Mesenchymal stem cell (in vitro differentiated cells and primary cell): ENCODE measurements at places on chromosomes 6 and 20.

DNA sequence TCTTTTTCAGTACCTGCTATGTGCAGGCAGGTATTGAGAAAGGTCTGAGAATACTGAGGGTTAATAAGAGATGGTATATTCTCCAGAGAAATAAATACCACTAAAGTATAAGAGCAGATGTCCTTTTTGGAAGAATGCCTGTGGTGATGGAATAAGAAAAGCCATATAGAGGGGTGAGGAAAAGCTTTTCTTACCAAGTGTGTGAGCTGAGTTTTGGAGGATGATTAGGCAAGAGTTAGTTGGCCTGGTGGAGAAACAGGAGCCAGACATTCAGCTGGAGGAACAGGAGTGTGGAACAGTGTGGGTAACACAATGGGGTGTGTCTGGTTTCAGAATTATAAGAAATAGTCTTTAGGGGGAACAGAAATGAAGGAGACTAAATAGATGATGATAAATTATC lies 19.9 kb downstream of the ZNF451 start:
- no peaks in the 10 kb centered on the region for H3K36me3 ChIP-seq
- DNase-seq: no peak
- H3K4me3 ChIP-seq: no peak overlapping the region

- no peak overlapping the region for H3K27ac ChIP-seq
- H3K4me1 ChIP-seq: peaks cover 18% of the 10 kb centered on the region
- H3K36me3 ChIP-seq: no peaks in the 10 kb centered on the region
- peak; percentile 35 for DNase-seq
- peaks cover 70% of the 10 kb centered on the region for H3K27me3 ChIP-seq
Measured at GRCh38 chr6:149938571-149939355, 3.1 kb upstream of the ULBP2 start.

- H3K4me1 ChIP-seq: peaks cover 2% of the 10 kb centered on the region
- no peak overlapping the region for H3K27ac ChIP-seq
- H3K36me3 ChIP-seq: no peaks in the 10 kb centered on the region
Measured at GRCh38 chr6:132234356-132234755, 166.9 kb downstream of the MOXD1 start.

DNA sequence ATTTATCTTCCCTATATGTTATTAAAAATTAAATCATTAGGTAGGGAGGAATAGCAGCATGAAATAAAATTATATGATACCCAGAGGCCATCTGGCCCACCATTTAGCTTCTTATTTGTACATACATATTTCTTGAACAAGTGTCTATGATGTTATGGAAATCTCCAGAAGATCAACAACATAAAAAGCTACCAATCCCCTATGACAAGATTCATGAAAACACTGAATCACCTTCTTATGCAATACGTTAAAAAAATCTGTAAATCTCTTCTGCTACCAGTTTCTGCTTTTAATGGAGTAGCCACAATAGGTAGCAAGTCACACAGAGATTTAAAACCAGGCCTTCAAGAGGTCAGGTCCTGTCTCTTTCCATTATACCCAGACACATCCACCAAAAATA lies 125.8 kb upstream of the ENPP5 start:
- no peak overlapping the region for H3K4me3 ChIP-seq
- DNase-seq: no peak
- H3K27me3 ChIP-seq: no peaks in the 10 kb centered on the region
- no peak overlapping the region for H3K27ac ChIP-seq
- no peaks in the 10 kb centered on the region for H3K36me3 ChIP-seq

GRCh38 chr20:20658123-20658522 lies 54.3 kb downstream of the RALGAPA2 start:
- no peaks in the 10 kb centered on the region for H3K4me1 ChIP-seq
- H3K36me3 ChIP-seq: no peaks in the 10 kb centered on the region
- H3K27ac ChIP-seq: no peak overlapping the region
- no peak overlapping the region for H3K4me3 ChIP-seq
- no peaks in the 10 kb centered on the region for H3K27me3 ChIP-seq
